NCI-H1105 (cell line): ENCODE measurements at places on chromosomes 7 and 10.

DNA sequence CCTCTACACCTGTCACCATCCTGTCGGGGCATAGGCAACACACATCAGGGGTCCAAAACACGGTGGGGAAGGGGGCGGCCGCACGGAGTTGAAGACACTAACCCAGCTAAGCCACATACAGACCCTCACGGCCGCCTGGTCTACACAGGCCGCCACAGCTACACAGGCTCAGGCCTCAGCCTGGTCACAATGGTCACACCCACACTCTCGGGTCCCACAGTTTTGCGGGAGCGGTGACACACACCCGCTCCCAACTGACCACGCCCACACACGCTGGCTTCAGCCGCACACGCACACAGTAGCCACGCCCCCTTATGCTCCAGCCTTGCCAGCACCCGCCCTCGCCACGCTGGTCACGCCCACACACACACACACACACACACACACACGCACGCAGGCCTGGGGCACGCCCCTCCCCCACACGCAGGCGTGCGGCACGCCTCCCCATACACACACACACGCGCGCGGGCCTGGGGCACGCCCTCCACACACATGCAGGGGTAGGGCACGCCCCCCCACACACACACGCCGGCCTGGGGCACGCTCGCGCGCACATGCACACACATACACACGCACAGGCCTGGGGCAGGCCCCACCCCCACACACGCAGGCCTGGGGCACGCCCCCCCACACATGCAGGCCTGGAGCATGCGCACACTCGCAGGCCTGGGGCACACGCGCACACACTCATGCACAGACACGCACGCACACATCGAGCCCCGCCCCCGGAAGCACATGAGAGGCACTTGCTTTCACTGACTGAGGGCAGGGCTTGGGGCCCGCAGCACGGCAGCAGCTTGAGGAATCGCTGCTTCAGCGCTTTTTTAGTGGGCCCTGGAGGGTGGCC lies 12.3 kb upstream of the OGA start:
- peak; percentile 73 for DNase-seq

DNA sequence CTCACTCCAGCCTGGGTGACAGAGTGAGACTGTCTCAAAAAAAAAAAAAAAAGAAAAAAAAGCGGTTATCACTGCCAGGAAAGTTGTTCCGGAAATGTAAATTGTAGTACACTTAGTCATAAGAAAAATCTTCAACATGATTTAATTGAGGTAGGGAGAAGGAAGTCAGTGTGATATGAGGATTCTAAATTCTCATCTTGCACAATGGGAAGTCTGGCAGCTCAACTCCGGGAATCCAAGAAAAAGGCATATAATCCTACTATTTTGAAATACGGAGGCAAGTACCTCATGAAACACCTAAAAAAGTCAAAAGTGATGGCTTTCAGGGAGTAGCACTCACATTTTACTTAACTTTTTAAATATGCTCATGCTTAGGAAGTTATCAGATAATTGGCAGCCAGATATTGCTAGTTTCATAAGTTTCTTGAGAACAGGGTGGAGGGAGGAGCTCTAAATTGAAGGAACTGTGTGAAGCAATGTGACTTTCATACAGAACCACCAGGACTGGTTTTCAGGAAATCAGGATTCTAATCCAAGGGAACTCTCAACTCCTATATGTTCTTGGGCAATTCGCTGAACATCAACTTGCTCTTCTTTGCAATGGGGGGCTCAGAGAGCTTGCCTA lies 2.7 kb upstream of the C7orf25 start:
- DNase-seq: no peak

GRCh38 chr10:105952153-105952552 lies 1212.4 kb downstream of the SORCS1 start:
- DNase-seq: no peak

GRCh38 chr10:5565671-5566581 lies 41.2 kb downstream of the CALML3 start:
- DNase-seq: no peak

DNA sequence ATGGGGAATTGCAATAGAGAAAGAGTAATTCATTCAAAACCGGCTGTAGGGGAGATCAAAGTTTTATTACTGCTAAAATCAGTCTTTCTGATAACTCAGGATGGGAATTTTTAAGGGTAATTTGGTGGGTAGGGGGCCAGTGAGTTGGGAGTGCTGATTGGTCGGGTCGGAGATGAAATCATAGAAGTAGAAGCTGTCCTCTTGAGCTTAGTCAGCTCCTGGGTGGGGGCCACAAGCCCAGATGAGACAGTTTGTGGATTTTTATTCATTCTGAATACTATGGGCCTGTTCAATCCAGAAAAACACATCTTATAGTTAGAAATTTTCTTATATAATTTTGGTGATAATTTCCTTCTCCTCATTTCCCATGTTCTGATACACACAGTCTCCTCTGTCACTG lies 25.4 kb downstream of the CALD1 start:
- no peak for DNase-seq

DNA sequence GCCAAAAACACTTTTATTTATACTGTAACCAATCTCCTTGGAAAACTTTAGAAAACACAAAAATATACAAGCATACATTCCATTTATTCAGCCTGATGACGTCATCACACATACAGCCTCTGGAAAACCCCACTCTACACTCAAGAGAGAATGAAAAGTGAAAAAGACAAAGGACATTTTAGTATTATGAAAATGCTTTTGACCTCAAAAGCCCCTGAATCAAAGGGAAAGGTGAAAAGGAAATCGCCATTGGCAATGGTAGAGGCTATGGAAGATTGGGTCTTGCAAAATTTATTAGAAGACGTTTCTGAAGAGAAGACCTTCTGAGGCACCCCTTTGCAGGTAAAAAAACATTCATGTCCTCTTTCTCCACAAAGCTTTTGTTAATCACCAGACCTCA lies 82.9 kb upstream of the STRIP2 start:
- DNase-seq: no peak

DNA sequence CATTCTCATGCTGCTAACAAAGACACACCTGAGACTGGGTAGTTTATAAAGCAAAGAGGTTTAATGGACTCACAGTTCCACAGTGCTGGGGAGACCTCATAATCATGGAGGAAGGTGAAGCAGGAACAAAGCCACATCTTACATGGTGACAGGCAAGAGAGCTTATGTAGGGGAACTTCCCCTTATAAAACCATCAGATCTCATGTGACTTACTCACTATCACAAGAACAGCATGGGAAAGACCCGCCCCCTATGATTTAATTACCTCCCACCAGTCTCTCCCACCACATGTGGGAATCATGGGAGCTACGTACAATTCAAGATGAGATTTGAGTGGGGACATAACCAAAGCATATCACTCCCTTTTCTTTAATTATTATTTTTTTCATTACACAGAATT lies 16.6 kb downstream of the COL28A1 start:
- DNase-seq: no peak

- DNase-seq: no peak
Measured at GRCh38 chr10:104589871-104590270, 51.2 kb upstream of the SORCS3 start.

DNA sequence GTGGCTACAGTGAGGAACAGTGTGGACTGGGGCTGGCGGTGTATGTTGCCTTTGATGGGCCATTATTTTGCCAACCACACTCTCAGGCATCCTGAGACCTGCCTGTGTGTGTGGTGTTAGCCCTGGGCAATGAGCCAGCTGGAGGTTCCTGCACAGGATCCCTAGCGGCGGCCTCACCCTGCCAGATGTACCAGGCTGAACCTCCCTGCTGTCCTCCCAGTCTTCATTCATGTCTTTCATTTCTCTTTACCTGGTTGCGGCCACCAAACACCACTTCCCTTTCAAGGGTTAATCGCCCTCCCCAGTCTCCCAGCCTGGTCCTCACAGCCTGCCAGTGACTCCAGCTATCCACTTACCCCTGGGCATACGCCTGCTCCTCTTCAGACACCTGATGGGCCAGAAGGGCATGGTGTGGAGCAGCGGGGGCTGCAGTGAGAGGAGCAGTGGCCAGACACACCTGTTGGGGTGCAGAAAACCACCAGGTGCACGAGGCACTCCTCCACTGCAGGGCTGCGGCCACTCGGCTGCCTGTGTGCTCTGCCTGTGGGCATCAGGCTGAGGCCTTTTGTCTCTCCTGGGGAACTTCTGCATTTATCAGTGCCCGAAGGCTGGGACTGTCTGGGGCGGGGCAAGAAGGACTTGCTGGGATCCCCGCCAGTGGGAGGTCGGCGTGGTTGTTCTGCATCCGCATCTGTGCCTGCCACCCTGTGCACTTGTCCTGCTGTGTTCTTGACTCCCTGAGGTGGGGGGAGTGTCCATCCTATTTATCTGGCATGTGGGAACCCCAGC lies 111.6 kb downstream of the ARHGAP22 start:
- peak; percentile 11 for DNase-seq

GRCh38 chr10:33252794-33253203 lies 81.7 kb downstream of the NRP1 start:
- DNase-seq: no peak

DNA sequence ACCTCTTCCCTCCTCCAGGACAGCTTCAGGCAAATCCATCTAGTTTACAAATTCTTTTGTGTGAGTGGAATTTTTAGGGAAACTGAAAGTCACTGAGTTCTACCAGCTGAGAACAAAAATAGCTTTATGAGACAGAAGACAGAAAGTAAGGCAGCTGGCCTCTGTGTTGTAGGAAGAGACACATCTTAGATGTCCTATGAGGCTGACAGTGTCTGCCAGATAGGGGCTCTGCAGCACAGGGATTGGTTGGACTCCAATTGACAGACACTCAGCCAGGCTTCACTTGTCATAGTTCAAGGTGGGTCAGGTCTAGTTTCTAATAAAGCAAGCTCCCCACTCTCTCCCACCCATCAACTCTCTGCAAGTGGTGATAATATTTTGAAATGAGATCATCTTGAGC lies 574.9 kb downstream of the CCSER2 start:
- DNase-seq: no peak

DNA sequence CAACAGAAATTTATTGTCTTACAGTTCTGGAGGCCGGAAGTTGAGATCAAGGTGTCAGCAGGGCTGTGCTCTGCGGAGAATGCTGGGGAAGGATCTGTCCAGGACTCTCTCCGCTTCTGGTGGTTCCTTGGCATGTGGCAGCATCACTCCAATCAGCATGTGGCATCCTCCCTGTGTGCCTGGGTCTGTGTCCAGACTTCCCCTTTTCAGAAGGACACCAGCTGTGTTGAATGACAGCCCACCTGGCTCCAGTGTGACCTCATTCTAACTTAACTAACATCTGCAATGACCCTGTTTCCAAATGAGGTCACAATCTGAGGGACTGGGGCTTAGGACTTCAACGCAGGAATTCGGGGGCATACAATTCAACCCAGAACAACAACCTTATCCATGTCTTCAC lies 141.9 kb downstream of the BMS1 start:
- no peak for DNase-seq

DNA sequence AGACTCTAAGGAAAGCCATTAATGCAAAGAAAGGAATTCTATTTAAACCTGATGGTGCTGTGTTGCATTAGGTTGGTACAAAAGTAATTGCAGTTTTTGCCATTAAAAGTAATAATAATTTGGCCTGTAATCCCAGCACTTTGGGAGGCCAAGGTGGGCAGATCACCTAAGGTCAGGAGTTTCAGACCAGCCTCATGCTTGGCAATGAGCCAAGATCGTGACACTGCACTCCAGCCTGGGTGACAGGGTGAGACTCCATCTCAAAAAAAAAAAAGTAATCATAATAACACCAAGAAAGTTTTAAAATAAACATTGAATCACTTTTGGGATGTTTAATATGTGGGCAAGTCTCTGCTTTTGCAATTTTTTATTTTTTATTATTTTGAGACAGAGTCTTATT lies 107.3 kb upstream of the FRMD4A start:
- no peak for DNase-seq

DNA sequence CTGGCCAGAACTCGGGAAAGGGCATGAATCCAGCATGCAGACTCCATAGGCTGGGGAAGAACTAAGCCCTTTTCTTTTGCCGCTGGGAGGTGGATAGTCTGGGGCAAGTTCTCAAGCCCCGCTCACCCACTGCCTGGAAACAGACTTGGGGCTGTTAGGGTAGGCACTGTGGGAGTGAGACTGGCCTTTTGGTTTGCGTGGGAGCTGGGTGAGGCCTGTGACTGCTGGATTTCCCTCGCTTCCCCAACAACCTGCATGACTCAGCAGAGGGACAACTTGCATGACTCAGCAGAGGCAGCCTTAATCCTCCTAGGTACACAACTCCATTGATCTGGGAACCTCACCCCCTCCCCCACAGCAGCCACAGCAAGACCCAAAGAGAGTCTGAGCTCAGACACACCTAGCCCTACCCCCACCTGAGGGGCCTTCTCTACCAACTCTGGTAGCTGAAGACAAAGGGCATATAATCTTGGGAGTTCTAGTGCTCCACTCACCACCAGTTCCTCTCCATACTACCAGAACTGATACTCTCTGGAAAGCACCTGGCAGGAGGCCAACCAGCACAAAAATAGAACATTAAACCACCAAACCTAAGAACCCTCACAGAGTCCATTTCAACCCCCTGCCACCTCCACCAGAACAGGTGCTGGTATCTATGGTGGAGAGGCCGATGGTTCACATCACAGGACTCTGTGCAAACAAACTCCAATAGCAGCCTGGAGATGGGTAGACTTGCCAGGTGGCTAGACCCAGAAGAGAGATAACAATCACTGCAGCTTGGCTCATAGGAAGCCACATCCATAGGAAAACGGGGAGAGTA lies 81.4 kb upstream of the LAMB4 start:
- DNase-seq: peak; percentile 19

- no peak for DNase-seq
Measured at GRCh38 chr10:123518765-123519164, 147.4 kb upstream of the GPR26 start.

GRCh38 chr10:121899727-121900126 lies 28.1 kb downstream of the ATE1 start:
- no peak for DNase-seq

GRCh38 chr7:51226916-51227535 lies 89.6 kb downstream of the COBL start:
- no peak for DNase-seq

DNA sequence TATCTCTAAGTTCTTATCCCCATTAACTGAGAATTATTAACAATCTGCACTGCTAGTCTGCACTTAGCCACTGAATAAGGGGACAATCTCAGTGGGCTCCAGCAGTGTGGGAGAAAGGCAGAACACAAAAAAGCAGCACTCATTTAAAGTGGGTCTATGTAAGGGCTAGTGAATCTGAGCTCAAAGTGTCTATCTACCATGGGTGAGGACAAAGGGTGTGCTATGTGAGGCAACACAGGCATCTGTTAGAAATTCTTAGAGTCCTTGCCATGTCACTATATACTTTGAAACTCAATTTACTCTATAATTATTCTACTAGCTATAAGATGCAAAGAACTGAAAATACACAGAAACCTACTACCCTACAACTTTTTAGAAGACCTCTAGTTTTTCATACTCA lies 135.8 kb upstream of the TMEM168 start:
- no peak for DNase-seq

GRCh38 chr10:122549636-122550035 lies 10.9 kb upstream of the DMBT1 start:
- DNase-seq: no peak

GRCh38 chr10:23439961-23440889 lies 1.4 kb downstream of the OTUD1 start:
- DNase-seq: no peak
